ENCODE measurements at places on chromosomes 2 and 18.
A peak's percentile ranks its signal among the peaks of the same experiment; 100 is the strongest.

- no peak for DNase-seq
Measured at GRCh38 chr2:237060534-237061312, 25.0 kb upstream of the COPS8 start.

GRCh38 chr2:100976645-100977391 lies 25.3 kb upstream of the RPL31 start:
- DNase-seq = peak; percentile 69

- no peak for DNase-seq
Measured at GRCh38 chr2:50476174-50476573, 555.8 kb downstream of the NRXN1 start.

- DNase-seq = no peak
Measured at GRCh38 chr2:223887127-223887526, 49.7 kb upstream of the AP1S3 start.

DNA sequence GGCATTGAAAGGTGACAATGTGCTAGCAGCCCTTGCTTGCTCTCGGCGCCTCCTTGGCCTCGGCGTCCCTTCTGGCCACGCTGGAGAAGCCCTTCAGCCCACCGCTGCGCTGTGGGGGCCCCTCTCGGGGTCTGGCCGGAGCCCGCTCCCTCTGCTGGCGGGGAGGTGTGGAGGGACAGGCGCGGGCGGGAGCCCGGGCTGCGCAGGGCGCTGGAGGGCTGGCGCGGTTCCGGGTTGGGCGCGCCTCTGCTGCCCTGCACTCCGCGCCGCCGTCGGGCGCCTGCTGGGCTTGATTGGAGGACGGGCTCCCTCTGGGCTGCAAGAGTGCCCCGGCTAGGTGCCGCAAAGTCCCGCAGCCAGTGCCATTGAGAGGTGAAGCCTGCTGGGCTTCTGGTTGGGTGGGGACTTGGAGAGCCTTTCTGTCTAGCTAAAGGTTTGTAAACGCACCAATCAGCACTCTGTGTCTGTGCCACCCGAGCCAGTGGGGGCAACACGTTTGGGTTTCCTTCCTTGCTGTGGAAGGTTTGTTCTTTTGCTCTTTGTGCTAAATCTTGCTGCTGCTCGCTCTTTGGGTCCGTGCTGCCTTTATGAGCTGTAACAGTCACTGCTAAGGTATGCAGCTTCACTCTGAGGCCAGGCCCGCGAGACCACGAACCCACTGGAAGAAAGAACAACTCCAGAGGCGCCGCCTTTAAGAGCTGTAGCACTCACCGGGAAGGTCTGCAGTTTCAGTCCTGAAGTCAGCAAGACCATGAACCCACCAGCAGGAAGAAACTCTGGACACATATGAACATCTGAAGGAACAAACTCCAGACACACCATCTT lies 14.8 kb upstream of the IMP4 start:
- no peak for DNase-seq

GRCh38 chr18:13376841-13377351 lies 158.3 kb downstream of the LDLRAD4 start:
- no peak for DNase-seq

- no peak for DNase-seq
Measured at GRCh38 chr2:21376864-21377263, 253.1 kb downstream of the TDRD15 start.

DNA sequence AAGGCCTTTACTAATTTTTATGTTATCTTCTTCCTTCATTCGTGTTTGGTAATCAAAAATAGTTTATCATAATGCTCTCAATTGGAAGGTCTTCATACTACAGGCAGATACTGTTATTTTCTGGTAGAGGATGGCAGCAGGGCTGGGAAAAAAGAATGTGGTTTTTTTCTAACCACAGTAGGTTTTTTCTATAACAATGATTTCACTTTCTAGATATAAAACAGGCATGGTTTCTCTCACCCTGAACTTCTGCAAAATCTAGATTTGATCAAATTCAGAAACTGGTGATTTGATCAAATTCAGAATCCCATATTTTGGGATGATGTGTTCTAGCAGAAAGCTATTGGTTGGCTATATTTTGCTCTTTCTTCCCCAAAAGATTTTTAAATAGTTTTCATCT lies 27.6 kb downstream of the BCL11A start:
- DNase-seq = no peak

DNA sequence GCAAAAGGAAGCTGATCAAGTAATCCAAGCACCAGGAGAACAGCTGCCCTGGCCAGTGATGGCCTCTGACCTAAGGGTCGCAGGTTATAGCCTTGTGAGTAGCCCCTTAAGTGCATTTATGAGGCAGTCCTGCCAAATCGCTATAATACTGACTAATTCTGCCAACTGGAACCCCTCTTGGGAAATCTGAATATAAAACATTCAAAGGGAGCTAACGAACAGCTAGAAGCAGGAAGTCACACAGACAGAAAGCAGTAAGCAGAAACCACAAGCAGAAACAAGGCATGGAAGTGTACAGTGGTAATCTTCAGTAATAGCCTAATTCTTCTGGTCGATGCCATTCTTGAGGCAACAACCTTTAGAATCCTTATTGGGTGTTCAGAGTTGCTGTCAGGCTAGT lies 521.3 kb downstream of the METTL4 start:
- DNase-seq = no peak

DNA sequence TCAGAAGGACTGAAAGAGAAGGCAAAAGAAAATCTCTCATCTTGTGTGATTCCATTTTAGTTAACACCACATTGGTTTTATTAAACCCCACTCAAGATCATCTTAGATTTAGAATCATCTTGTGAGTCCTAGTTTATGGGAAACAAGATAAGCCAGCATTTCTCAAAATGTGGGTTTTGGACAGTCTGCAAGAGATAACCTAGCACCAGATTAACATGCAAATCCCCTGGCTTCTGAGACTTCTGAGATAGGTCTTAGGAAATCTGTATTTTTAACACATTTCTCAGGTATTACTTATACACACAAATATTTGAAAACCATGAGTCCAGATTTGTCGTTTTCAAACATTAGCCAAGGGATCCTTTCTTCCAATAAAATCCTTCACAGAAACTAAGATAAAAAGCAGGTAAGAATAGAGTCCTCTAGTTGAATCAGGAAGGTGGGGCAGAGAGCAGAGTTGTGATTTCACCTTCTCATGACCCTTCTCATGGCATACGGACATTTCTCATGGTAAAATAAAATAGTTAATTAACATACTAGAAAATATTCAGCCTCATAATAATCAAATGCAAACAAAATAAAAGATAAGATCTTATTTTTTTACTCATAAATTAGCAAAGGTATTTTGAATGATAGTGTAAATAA lies 287.2 kb upstream of the FN1 start:
- DNase-seq = no peak

GRCh38 chr2:64593035-64593655 lies 60.6 kb downstream of the SERTAD2 start:
- no peak for DNase-seq

DNA sequence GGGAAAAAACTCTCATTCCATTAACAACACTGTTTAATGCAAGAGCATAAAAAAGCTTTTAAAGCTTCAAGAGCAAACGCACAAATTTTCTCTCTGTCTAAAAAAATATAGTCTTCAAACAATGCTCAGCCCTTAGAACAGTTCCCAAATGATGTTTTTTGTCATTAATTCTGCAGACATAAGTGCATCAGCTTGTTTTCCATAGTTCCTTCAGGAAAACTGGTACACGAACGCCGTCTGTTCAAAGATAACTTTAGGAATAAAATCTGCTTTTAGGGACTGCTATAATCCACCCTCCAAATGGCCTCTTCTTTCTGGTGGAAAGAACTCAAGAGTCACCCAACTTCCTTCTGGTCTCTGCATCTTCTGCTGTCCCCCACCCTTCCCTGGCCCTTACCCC lies 98.2 kb upstream of the SLC66A3 start:
- DNase-seq = no peak

GRCh38 chr2:27191070-27191829 lies 20.6 kb upstream of the ATRAID start:
- DNase-seq = peak; percentile 46

DNA sequence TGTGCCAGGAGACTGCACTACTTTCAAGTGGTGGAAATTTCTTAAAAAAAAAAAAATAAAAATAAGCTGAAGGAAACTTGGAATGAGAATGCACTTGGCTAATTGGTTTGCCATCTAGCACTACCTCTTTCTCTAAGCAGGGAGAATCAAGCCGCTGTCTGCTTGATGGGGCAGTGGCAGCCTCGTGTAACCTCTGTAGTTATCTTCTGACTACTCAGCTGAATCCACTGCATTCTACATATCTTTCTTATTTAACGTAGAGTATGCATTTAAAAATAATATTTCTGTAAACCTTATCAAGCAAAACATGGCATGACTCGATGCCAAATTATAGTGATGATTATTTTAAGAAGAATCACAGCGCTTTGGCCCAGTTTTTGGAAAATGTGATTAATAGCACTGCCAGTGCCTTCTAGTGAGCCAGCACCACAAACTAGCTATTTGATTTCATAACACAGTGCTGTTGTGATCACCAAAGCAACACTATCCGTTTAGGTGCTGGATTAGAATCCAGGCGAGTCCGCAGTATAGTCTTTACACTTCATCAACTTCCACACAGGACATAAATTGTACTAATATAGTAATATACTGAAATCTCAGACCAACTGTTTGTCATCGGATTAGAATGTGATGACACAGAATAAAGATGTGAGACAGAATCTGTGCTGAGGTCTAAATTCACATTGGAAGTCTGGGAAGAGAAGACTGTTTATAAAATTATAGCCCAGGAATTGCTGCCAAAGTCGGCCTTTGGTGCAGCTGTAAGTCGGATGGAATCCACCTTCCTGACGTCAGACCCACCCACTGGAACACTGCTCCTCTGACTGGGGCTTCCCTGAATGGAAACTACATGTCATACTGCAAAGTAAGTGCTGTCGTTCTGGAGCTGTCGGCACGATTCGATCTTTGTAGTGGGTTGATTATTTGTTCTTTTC lies 136.5 kb upstream of the ETAA1 start:
- DNase-seq = no peak

GRCh38 chr18:52615943-52616342 lies 275.9 kb downstream of the DCC start:
- DNase-seq = no peak

Data from GM12891 (cell line).